Kidney tubule cell (primary cell): ENCODE measurements at places on chromosomes 1 and 21.

DNA sequence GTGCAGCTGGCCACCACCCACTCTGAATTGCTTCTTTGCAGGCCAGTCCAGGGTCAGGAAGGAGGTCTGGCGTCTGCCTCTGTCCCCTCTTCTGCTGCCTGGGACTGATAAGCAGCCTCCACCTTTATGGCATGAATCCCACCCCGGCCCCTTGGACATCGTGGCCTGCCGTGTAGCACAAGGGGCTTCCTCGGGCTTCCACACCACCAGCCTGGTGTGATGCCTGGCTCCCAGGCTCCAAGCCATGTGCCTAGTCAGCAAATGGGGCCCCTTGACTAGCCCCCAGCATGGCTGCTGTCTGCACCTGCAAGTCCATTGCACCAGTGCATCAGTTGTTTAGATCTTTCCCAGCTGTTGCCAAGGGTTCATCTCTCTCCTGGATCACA is 9.9 kb upstream of the ARF1 start:
- DNase-seq: no peak

DNA sequence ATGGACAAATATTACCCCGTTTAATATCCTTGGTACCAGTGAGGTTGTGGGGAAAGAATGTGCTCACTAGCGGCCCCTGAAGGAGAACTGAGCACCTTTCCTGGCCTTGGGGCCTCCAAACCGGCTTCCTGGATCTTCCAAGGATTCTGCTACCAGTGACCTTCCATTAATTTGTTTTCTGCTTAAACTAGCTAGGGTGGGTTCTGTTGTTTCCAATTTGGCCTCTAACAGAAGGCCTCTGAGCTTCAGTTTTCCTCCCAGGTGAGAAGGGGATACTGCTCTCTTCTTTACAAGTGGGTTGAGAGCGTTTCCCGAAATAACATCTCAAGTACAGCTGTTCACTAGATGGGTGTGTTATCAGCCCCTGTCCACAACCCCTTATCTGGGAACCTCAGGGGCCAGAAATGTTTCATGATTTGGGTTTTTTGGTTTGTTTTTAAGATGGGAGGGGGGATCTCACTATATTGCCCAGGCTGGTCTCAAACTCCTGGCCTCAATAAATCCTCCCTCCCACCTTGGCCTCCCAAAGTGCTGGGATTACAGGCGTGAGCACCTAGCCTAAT is 16.9 kb upstream of the IFNGR2 start:
- no peak for DNase-seq

DNA sequence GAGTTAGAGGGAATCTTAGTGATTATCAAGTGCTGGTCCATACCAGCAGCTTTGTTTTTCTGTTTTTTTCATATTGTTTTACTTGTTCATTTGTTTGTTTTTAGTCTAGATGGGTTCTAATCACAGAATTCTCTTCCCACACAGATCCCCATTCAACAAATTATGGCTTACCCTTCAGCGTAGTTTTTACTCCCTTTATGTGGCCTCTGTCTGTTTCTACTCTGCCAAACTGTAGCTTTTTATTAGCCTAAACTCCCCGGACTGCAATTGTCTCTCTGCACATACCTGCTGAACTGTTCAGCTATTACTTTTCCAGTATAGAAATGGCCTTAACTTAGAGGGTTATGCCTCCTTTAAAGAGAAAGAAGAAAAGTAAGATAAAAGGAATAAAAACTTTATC is 348.5 kb downstream of the TGFB2 start:
- no peak for DNase-seq

DNA sequence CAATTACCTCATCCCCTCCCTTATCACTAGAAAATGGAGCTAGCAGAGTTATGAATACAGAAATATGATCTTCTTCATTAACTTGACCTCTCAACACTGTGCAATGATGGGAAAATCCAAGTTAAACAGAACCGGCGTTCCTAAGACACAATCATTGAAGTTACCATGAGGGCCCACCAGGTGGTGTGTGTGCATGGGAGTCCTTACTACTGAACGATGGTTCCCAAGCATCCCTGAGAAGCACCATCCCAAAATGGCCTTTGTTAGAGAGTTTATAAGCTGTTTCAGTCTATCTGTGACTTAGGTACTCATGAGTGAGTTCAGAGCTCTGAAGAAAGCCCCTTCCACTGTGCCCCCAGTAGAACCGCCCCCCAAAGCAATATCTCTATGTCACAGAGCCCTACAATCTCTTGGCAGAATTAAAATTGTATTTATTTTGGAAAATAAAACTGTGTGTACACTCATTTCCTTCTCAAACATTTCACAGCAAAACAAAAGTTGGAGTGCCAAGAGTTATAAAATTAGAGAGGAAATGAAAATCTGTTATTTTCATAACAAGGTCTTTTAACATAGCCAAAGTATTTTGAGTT is 56.8 kb downstream of the PLD5 start:
- DNase-seq: peak; percentile 50

DNA sequence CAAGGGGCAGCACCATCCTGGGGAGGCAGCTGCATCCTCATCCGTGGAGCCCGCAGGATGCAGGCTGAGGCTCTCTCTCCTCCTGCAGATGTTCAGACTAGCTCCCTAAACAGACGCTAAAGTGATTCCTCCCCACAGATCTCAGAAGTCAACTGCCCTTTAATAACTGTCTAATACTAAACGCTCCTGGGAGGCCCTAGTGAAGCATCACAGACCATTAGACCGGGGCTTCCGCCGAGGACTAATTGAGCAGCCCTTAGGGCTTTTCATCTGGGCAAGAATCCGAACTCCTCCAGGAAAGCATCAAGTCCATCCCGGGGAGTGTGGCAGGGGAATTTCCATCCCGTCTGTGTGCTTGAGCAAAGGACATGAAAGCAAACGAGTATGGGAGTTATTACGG is 40.4 kb downstream of the PRDM16 start:
- DNase-seq: no peak

GRCh38 chr1:20370698-20371097 is 80.0 kb downstream of the VWA5B1 start:
- DNase-seq: no peak

GRCh38 chr1:20359451-20360330 is 69.0 kb downstream of the VWA5B1 start:
- peak; percentile 79 for DNase-seq

DNA sequence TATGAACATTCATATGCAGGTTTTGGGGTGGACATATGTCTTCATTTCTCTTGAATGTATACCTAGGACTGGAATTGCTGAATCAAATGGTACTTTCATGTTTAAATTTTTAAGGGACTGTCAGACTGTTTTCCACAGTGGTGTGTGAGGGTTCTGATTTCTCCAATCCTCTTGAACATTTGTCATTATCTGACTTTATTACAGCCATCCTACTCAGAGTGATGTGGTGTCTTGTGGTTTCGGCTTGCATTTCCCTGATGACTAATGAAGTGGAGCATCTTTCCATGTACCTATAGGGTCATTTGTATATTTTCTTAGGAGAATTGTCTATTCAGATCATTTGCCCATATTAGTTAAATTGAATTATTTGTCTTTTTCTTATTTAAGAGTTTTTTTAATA is 35.4 kb upstream of the ZNF281 start:
- peak; percentile 43 for DNase-seq

DNA sequence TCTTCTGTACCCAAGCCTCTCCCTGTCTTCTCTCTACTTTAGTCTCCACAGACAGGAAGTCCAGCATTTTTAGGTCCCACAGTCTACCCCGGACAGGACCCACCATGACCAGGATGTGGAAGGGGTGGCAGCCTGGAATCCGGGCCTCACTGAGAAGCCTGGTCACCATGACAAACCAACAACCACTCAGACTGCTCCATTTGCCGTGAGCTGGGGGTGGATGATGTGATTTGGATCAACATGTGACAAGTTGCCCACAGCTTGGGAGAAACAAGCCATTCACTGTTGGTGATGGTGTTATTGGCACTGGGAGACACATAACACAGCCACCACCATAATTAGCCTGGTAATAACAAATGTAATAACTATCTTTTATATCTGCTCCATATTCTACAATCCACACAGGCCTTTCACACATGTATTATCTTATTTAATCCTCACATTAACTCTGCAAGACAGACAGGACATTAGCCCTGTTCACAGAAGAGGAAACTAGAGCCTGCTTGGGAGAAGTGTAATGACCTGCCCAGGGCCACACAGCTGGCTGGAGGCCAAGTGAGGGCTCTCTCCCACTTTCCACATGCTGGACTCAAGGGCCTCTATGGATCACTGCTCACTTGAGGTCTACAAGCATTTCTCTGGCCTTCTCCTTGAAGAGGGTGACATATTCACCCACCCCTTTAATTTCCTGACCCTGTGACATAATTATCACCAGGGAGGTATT is 22.9 kb downstream of the MEF2D start:
- DNase-seq: peak; percentile 37

DNA sequence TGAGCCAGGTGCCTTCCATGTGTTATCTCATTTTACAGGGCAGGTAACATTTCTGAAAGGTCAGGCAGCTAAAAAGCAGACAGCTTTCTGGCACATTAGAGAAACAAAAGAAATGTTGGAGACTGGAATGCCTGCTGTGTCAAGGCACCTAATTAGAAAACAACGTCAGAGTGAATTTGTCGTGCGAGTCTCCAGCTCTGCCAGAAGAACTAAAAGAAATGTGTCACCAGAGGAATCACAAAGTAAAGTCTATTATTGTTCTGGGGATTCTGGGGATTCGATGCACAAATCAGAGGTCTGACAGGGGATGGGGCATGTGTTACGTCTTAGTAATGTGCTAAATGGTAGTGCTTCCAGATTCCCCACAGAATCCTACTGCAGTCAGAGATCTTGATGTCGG is 89.3 kb downstream of the EDEM3 start:
- DNase-seq: no peak

- no peak for DNase-seq
Observed at GRCh38 chr1:55051621-55052020, 12.3 kb downstream of the PCSK9 start.

GRCh38 chr1:20732071-20732587 is 374 bp downstream of the SH2D5 start:
- DNase-seq: peak; percentile 86

DNA sequence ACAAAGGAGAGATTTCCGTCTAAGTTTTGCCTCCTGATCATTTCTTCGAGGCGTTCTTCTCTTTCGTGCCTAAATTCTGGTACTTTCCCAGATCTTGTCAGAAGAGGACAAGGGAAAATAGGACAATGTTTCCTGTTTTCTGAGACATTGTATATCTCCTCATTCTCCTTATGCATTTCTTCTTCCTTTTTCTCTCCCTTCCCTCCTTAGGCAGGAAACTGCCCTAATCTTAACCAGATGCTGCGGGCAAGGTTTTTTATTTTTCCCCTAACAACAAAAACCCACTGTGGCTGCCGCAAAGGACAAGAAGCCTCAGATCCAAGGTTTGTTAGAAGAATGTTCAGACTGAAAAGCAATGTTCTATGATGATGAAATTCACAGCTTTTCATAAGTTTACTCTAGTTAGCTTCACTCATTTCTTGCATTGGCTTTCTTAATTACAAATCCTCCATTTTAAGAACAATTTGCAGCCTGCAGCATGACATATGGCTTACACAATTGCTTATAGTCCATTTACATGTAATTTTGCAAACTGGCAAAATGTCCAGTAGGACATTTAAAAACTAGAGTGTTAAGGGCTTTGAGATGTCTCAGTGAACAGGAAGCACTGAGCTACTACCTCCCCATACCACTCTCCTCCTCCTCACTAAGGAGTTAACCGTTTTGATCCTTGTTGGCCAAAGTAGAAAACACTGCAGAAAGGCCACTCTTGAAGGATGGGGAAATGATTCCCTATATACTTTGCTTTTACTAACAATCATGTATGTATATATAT is 624 bp downstream of the CTSK start:
- no peak for DNase-seq

GRCh38 chr21:35358008-35358407 is 308.9 kb upstream of the RUNX1 start:
- DNase-seq: no peak

GRCh38 chr1:81439046-81439823 is 361.5 kb upstream of the ADGRL2 start:
- no peak for DNase-seq

DNA sequence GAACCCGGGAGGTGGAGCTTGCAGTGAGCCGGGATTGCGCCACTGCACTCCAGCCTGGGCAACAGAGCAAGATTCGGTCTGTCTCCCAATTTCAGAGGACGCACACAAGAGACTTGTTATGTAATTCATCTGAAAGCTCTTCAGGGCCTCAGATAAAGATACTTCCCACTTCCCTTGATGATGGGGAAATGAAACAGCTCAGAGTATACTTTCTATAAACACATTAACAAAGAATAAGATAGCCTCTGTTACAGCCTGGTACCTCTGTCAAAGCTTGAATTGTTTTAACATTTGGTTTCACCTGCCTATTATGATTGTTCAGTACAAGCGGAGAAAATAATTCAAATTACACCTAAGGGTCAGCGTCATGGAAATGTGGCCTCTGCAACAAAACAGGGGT is 622.9 kb upstream of the ADGRL4 start:
- no peak for DNase-seq

GRCh38 chr1:89566761-89567174 is 42.1 kb downstream of the LRRC8B start:
- DNase-seq: peak; percentile 18
